Activated CD8-positive, alpha-beta memory T cell treated with anti-CD3 and anti-CD28 coated beads for 24 hours (primary cell): ENCODE measurements at places on chromosomes 11 and 22.

DNA sequence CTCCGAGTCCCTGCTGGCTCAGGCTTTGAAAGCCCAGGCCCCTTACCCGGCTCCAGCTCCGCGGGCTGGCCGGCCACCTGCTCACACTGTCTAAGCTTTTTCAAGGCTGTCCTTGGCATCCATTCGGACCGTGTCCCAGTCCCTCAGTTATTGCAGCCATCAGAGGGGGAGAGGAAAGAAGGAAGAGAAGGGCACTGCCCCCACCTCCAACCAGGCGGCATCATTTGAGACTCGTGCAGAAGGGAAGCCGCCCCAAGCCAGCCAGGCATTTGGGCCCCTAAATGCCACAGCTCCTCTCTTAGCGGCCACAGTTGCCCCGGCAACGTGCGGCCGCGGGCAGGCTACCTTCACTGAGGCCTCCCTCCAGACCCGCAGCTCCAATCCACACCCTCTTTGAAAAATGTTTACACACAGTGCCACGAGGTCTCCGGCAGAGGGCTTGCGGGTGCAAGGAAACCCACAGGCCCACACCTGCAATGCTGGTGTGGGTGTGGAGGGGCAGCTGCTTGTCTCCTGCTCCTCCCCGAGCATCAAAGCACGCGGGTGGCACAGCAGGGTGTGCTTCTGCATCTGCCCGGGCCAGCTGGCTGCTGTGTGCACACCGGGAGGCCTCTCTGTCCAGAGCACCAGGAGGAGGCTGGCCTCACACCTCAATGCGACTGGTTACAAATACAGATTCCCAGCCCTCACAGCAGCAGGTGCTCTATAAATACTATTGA lies 124.4 kb downstream of the CTTN start:
- DNase-seq = no peak

DNA sequence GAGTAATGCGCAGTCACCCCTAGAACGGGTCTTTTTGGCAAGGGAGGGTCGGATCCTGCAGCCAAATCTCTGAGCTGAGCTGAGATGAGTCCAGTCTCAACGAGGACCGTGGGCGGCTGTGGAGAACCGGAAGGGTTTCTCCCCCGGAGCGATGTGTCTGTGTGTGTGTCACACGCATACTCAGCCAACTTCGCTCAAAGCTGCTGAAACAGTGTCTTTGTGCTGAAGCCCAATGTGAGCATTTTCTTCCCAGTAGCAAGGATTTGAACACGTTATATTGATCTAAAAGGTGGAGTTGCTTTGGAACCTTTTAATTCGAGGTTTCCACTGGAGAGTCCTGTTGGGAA lies 1.4 kb upstream of the CELSR1 start:
- no peak for DNase-seq

GRCh38 chr11:84687433-84687832 lies 939.7 kb downstream of the DLG2 start:
- no peak for DNase-seq

DNA sequence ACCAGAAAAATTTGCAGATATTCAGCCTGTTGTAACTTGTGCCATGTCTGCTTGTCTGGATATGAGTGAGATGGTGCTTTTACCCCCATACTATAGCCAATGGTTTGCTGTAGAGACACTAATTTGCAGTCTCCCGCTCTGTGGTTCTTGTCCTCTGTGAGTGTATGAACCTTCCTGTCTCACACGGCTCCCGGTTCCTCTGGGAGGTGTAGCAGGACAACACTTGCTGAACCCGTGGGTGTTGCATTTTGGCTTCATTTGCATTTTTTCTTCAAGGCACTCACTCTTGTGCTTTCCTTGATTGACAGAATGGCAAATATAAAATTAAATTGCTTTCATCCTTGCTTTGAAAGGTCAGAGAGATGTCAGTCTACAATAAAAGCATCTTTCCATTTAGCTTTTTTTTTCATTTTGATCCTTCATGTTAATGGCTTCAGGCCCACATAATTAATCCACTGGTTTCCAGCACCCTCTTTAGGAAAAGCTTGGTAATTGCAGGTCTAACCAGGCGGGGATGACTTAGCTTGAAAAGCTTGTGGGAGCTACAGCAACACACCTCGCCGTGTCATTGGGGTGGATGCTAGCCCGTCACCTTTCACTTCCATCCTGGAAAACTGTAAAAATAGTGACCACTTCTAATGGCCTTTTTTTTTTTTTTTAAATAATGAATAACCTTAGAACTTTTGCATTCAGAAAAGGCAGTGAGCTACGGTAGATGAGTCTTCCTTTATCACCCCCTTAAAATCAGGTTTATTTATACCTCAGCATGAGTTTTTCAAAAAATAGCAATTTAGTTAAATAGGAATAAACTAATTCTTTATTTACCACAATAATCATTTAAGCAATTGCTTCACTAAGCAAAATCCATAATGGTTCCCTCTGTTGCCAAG lies 27.4 kb upstream of the ST14 start:
- DNase-seq = peak; percentile 70

GRCh38 chr11:130666781-130667251 lies 218.4 kb downstream of the ADAMTS15 start:
- DNase-seq = no peak

DNA sequence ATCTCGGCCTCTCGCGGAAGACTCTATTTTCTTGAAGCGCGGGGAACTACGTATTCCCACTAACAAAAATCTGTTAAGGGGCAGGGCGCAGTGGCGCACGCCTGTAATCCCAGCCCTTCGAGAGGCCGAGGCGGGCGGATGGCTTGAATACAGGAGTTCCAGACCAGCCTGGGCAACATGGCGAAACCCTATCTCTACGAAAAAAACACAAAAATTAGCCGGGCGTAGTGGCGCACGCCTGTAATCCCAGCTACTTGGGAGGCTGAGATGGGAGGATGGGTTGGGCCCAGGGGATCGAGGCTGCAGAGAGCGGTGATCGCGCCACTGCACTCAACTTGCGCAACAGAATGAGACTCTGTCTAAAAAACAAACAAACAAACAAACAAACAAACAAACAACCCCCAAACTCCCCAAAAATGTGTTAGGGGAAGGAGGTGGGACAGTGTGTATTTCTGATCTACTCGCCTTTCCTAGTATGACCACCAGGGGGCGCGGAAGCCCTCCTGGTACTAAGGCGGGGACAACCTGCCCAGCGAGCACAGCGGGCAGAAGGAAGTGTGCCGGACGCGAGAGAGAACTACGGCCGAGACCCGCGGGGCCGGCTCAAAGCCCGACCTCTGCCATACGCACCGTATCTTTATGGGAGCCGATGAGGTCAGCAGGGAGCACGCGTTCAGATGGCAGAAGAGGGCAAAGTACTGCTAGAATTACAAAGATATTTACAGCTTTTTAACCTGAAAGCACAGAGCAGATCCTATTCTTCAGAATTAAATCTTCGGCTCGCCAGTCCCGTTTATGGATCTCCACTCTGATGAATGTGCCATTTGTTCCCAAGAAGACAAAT lies 1.3 kb upstream of the STX3 start:
- peak; percentile 92 for DNase-seq

- no peak for DNase-seq
These were observed 7.6 kb downstream of the DLG2 start for GRCh38 chr11:85619499-85619898.

- no peak for DNase-seq
These were observed 573.9 kb upstream of the KIRREL3 start for GRCh38 chr11:127574478-127574877.

- no peak for DNase-seq
These were observed 28.7 kb downstream of the TMPRSS6 start for GRCh38 chr22:37080838-37081237.

DNA sequence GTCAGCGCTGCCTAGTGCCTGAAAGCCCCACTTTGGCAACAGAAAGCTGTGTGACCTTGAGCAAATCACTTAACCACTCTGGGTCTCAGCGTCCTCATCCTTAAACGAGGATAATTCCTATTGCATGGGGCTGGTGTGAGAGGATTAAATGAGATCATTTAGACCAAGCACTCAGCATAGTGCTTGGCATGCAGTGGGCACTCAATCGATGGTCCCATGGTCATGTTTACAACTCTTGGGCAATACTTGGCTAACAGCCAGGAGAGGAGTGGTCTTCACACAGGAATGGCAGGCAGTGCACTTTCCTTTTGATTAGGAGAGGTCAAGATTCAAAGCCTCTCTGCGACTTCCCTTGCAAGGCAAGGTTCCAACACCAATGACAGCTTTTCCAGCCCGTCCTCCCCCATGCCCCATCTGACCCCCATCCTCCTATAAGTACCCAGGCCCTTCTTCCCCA lies 14.1 kb downstream of the TNKS1BP1 start:
- no peak for DNase-seq

DNA sequence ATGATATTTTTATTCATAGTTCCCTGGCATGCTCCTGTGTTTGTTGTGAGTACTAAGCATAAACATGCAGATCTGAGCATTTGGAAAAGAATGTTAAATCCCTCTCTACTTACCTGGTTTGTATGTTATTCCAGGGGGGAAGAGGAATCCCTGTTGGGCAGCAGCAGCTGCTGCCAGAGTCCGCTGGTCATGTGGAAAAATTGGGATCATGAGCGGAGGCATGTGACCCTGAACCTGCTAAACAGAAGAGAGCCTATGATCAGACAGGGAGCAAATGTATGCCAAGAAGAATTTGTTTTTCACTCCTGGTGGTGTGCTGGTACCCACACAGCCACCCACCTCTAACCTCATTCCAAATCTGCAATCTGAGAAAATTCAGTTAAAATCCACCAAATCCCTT lies 244.7 kb downstream of the SOX6 start:
- no peak for DNase-seq

- no peak for DNase-seq
These were observed 1.7 kb downstream of the ABTB2 start for GRCh38 chr11:34356130-34356529.

DNA sequence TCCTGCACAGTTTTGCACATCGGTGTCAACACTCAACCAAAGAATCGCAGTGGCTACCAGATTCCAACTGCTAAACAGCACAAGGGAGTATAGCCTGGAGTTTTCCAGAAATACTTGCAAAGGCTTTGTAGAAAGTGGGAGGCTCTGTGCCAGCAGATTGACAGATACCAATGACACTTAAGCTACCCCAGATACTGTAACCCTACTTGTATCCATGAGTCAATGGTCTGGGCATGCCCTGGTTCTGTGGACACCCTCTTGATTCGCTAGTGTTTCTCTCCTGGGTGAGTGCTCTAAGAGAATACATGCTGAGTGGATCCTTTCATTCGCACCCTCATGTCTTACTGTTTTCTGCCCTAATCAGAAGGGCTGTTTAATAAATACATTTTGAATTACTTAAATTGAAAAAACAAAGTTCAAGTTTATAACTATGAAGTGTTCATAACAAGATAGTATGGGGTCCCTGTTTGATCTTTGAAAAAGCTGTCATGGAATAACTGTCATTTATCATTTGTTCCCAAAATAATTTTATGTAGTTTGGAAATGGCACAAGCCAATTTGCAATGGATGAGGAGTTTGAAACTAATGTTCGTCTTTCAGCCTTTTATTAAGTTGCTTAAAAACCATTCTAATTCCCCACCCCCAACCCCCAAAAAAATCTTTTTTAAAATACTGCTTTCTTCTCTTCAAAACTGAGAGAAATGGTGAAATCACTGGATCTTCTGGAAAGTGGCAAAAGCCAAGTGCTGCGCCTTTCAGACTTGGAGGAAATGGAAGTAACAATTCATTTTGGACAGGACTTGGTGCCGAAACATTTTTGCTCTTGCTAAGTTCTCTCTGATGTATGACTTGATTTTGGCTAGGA lies 600.5 kb upstream of the TENM4 start:
- DNase-seq = no peak

- no peak for DNase-seq
These were observed 49.3 kb upstream of the IGLL5 start for GRCh38 chr22:22838148-22838786.

DNA sequence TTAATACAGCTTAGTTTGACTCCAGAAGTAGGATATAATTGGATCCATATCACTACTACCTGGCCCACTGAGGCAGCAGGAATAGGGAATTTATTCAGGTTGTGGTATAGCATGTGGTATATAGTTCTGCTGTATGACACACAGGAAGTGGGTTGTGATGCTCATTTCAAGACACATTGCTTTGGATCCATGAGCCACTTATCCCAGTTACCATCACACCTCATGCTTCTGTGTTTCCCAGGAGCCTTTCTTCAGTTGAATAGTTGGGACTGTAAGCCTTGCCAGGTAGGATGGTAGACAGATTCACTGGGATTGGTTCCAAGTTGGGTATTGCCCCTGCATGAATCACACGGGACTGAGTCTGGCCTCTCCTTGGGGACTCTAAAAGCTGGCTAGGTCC lies 9.9 kb upstream of the SLC37A2 start:
- no peak for DNase-seq

- DNase-seq = no peak
These were observed 67.2 kb upstream of the SC5D start for GRCh38 chr11:121225382-121225781.

GRCh38 chr22:36507518-36508010 lies 724 bp upstream of the FOXRED2 start:
- no peak for DNase-seq

DNA sequence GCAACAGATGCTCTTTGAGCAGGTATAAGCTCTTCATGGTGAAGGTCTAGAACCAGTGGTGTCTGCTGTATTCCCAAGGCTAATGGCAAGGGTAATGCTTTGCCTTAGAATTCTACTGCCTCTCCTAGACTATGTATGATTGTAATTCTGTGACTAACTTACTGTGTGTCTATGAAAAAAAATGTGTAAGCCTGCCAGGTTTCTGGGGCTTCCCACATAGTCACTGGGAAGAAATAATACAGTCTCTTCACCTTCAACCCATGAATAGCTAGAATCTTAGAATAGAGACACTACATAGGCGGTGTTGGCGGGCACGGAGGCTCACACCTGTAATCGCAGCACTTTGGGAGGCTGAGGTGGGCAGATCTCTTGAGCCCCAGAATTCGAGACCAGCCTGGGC lies 84.1 kb downstream of the C11orf91 start:
- no peak for DNase-seq

GRCh38 chr11:20122131-20122530 lies 38.1 kb downstream of the DBX1 start:
- DNase-seq = no peak

DNA sequence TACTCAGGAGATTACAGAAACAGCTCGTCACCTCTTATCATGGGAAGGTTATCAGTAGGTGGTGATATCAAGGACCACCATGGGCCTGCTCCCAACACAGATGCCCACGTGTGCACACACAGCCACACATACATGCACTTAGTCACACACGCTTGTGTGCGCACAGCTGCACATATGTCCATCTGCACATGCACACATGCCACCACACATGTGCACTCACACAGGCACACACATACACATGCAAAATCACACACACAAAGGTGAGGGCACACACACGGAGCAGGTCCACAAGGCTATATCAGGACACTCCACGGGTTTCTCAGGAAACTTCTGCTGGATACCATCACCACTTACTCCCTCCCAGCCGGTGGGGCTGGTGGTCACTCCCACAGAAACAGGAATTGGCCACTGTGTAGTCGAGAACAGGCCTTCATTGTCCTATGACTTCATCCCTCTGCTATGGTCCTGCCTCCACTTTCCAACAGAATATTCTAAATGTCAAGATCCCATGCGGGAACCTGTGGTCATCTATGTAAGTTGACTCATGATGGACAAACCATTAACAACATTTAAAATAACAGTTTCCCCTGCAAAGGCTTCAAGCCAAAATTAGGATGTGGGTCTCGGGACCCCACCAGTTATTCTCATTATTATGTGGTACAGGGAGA lies 2.2 kb downstream of the C11orf24 start:
- DNase-seq = no peak

GRCh38 chr11:47691979-47692378 lies 23.2 kb downstream of the AGBL2 start:
- DNase-seq = no peak
